ENCODE measurements at places on chromosomes 5 and 9.

DNA sequence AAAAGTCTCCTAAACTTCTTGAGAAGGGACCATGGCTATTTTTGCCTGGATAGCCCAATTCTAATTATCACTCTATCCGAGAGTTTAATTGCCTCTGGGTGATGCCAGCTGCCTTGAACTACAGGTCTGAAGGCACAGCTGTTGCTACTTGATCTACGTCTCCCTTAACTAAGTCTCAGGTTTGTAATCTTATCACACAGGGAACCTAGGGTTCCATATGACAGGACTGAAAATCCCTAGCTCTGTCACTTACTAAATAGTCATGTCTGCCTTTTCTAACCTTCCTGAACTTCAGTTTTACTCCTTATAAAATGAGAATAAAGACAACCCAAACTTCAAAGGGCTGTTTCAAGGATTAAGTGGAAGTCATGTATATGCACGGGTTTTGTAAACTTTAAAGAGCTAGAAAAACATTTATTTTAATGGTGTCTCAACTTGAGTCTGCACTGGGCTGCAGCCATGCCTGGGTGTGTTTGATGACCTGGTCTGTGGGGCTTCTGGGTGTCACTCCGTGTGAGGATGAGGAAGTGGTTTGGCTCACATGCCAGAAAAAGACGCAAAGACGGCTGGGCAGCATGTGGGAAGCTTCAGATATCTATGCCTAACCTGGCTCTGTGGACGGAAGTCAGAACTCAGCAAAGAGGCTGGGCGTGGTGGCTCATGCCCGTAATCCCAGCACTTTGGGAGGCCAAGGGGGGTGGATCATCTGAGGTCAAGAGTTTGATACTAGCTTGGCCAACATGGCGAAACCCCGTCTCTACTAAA lies 129.3 kb upstream of the SLC44A1 start:
- DNase-seq, result no peak

- DNase-seq, result no peak
Measured at GRCh38 chr5:16656561-16657191, 39.9 kb upstream of the RETREG1 start.

DNA sequence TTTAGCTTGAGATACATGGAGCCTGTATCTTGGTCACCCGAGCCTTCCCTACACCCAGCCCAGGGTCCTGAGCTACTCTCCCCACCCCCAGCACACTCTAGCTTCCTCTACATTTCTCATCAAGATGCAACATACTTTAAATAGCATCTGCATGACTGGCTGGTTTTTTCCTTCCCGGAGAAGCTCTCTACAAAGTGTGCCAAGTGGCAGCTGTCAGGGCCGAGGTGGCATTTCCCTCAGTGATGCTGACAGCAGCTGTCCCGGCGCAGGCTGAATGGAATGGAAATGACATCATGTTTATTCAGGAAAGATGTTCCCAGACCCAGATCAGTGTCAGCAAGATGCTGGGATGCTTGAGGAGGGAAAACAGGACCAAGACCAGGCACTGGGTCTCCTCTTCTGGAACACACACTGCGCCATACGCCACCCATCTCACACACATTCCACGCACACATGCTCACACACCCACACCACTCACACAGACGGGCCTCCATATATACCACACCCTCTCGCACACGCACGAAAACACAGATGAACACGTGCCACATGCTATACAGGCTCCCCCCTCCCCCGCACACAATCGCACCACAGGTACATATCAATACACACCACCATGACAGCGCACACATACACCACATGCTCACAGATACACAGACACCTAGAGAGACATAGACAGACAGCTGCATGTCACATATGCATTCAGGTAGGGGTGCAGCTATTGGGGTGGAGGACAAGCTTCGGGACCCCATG lies 67.8 kb downstream of the LHX2 start:
- DNase-seq, result no peak

GRCh38 chr5:83433891-83434290 lies 37.7 kb upstream of the VCAN start:
- DNase-seq, result no peak

DNA sequence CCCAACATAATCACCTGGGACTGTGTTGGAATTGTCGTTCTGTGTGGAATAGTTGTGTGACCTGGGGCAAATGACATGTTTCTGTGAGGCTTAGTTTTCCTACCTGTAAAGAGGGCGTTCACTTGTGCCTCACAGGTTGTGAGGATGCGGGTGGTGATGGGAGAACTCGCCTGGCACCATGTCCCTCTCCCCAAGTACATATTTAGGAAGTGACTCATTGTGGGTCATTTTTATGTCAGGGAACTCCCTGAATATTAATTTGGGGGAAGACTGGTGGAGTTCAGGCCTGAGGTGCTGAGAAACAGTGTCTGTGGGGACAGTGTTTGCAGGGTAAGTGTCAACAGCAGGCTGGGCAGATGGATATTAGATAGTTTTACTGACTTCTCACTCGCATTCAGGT lies 144.7 kb downstream of the KDM4C start:
- DNase-seq, result no peak

- DNase-seq, result no peak
Measured at GRCh38 chr9:3521966-3522365, 3.8 kb downstream of the RFX3 start.

DNA sequence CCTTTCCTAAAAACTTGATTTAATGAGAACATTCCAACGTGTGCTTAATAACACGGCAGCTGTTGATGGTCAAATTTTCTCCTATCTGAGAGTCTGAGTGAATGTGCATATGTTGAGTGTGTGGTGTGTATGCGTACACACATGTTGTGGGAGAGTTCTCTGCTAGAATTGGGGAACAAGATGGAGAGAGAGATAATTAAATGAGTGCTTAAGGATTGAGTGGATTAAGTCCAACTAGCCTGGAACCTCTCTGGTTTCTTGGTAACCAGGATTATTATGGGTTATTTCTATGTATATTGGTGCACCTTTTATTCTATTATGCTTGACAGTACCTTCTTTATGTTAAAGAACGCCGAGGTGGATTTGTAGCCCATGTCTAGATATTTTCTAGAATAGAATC lies 36.4 kb upstream of the TNFAIP8 start:
- DNase-seq, result no peak

DNA sequence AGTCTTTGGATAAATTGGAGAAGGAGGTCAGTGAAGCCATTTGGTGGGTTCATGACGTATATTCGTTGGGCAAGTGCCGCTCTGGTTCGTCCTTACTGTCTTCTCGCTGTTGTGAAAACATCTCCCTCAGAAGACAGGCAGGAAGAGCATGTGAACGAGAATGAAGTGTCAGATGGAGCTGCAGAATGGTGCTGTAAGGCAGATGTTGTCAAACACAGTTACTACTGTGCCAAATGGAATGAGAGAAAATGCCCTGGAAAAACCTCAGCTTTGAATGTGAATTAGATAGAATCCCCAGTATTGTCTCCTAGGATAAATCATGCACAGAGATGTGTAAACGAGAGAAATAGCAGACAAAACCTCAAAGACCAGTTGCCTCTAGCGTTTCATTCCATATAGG lies 121.5 kb downstream of the CAMK4 start:
- no peak for DNase-seq

GRCh38 chr5:175836737-175837136 lies 34.6 kb upstream of the CPLX2 start:
- DNase-seq, result no peak

GRCh38 chr5:139946440-139946839 lies 96.7 kb downstream of the NRG2 start:
- DNase-seq, result no peak

DNA sequence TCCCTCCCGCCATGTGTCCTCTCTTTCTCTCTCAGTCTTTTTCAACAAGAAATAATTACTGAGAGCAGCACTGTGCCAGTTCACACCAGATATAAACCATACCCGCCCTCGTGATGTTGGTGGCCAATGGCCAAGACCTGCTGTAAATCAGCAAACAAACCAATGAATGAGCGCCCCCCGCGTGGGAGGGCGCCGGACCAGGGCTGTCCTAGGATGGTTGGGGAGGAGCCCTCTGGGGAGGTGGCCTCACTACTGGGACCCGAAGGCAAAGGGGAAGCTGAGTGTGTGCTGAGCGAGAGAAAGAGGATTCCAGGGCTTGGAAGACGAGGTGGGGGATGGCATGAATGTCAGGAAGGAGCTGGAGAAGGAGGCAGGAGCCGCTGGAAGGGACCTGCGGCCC lies 51.2 kb upstream of the BARHL1 start:
- DNase-seq, result no peak

GRCh38 chr9:133910855-133911514 lies 81.1 kb downstream of the VAV2 start:
- DNase-seq, result no peak

DNA sequence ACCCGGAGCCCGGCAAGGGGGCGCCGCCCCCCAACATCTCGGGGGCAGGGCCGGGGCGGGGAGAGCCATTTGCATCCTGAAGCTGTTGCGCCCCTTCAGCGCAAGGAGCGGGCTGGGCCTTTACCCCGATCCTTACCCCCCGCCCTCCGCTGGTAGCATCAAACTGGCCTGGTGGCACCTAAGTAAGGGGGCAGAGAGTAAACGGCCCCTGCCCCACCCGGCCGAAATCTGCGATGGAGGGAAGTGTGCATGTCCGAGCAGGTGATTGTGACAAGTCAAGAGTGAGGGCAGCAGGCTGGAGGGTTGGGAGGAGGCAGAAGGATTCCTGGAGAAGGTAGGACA lies 101.2 kb downstream of the ESM1 start:
- no peak for DNase-seq

DNA sequence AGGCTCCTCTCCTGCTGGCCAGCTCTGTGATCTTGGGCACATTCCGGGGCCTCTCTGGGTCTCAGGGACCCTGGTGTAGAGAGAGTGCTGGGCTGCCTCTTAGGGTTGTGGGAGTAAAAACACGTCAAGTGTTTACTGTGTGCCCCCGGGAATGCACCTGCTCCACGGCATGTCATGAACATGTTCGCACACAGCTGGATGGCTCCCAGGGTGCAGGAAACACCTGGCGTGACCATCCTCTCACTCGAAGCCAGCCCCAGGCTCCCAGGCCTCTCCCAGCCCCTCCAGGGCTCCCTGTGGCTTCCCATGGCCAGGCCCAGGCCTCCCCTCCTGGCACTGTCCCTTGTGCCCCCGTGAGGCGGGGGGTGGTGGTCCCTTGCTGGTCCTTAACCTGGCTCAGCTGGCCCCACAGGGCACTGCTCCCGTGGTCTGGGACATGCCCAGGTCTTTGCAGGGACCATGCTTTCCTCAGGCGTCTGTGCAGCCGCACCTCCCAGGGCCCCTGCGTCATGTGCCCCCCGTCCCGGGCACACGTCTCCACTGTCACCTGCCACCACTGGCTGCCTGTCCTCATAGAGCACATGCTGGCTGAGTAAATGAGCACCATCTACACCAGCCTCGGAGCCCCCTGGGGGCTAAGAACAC lies 44.9 kb downstream of the SLC6A3 start:
- DNase-seq, result no peak

GRCh38 chr5:156096259-156096658 lies 230.7 kb upstream of the SGCD start:
- DNase-seq, result no peak

GRCh38 chr5:66713998-66714397 lies 117.8 kb downstream of the MAST4 start:
- DNase-seq, result no peak

GRCh38 chr9:113431191-113431590 lies 20.6 kb downstream of the C9orf43 start:
- DNase-seq, result no peak

DNA sequence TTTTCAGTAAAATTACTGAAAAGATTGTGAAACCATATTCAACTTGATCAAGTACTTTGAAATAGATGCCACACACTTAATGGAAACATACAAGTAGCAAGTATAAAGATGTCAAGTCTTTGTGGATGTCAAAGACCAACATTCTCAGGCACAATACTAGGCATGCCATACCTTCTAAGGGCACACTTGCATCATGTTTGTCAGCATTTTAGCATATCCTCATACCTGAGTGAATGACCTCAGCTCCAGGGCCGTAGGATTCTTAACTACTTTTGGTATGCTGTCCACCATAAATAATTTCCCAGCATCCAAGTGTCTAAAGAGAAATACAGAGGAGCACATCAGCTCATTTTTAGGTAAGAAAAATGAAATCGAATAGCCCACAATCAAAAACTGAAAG lies 86.4 kb downstream of the FREM1 start:
- no peak for DNase-seq

- DNase-seq, result no peak
Measured at GRCh38 chr5:157390133-157390532, 69.9 kb upstream of the NIPAL4 start.

DNA sequence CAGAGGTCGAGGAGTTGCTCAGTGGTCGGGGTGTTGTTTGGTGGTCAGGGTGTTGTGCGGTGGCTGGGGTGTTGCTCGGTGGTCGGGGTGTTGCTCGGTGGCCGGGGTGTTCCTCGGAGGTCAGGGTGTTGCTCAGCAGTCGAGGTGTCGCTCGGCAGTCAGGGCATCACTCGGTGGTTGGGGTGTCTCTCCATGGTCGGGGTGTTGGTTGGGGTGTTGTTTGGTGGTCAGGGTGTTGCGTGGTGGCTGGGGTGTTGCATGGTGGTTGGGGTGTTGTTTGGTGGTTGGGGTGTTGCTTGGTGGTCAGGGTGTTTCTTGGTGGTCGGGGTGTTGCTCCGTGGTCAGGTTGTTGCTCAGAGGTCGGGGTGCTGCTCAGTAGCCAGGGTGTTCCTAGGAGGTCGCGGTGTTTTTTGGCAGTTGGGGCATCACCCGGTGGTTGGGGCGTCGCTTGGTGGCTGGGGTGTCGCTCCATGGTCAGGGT lies 11.0 kb upstream of the GPSM1 start:
- DNase-seq, result no peak

- DNase-seq, result no peak
Measured at GRCh38 chr9:8484597-8485191, 685.1 kb upstream of the DMAC1 start.

DNA sequence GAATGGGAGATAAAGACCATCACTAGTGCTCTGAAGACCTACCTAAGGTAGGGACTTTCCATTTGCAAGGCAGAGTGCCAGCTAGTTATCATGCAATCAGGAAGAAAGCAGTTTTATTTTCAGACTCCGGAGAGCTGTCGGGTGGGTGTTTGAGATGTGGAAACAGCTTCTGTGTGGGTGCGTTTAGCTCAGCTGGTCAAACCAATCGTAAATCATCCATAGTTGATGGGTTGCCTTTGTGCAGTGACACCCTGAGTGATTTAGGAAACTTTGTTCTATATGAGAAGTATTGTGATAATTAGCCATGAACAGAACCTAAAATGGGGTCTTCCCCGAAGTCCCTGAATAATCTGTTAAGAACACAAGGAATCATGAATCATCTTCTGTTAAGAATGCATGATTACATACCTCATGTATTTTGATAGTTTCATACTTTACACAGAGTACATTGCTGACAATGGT lies 284.3 kb downstream of the ARHGAP26 start:
- no peak for DNase-seq

- DNase-seq, result no peak
Measured at GRCh38 chr9:136334541-136334940, 7.2 kb downstream of the GPSM1 start.
